Activated T-helper 17 cell treated with anti-CD3 and anti-CD28 coated beads, Interleukin-2, amount 50 U/mL, for 72 hours (primary cell): ENCODE measurements at places on chromosomes 11 and 22.
A peak's percentile ranks its signal among the peaks of the same experiment; 100 is the strongest.

- ATAC-seq, result no peak
Observed at GRCh38 chr11:123179586-123179985, 15.5 kb downstream of the CLMP start.

DNA sequence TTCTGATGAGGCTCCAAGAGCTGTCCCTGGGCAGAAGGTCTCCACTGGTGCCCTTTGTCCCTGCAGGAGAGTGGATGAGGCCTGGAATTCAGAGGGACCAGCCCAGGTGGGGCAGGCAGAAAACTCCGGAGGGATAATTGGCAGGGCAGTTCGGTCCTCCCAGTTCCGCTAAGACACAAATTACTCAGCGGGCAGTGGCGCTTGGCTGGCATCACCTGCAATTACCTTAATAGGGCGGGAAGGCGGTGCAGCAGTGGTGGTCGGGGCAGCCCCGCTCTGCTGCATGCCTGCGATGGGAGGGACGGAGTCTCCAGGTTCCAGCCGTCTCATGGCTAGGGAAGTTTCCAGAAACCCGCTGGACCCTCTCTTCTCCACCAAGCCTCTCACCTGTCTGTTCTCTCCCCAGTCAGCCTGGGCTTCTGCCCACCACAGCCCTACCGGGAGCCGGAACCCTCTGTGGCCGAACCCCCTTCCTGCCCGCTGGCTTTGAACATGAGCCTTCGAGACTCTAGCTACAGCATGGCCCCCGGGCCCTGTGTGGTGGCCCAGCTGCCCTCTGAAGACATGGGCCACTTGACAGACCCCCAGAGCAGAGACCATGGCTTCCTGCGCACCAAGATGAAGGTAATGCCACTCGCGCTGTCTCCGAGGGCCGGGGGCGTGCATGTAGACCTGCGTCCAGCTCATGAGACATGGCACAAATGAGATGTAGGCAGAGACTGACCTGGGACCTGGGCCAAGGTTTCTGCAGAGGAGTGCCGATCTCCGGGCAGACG is 7.0 kb downstream of the OVOL1 start:
- ATAC-seq, result no peak

DNA sequence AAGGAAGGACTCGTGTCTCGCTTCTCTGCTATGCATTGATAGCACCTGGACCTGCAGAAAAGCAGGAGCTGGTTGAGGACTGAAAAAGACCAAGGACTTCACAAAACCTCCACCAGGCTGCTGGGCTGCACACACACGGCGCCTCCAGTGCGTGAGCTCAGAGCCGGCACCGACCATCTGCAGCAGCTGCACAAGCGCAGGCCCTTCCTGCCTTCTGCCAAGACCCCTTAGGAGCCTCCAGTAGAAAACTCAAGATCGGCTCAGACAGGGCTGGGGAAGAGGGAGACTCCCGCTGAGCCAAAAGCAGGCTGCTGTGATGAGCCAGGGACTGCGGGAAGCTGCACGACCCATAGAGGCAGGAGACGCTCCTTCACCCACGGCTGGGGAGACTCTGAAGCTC is 70.9 kb downstream of the PHF21B start:
- no peak for ATAC-seq

GRCh38 chr22:47010211-47010610 is 247.8 kb downstream of the TBC1D22A start:
- ATAC-seq, result no peak

GRCh38 chr11:110645253-110645652 is 67.0 kb downstream of the ARHGAP20 start:
- no peak for ATAC-seq

- no peak for ATAC-seq
Observed at GRCh38 chr11:22878604-22879003, 18.3 kb upstream of the CCDC179 start.

- ATAC-seq, result no peak
Observed at GRCh38 chr11:78323363-78323762, 94.3 kb downstream of the GAB2 start.

DNA sequence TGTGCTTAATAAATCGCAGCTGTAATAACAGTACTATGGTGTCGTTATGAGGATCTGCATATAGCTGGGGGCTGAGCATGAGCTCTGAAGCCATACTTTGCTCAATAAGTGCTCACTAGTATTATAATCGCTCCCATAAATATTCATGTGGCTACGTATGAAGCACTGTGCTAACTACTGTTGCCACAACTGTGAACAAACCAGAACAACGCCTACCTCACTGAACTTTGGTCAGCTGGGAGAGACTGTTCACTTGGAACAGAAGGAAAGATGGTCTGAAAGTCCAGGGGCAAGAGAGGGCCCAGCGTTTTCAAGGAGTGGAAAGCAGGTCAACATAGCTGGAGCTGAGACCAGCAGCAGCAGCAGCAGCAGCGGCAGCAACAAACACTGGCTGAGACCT is 141.6 kb downstream of the EFCAB6 start:
- ATAC-seq, result no peak

GRCh38 chr11:128476049-128476448 is 111.3 kb downstream of the ETS1 start:
- ATAC-seq, result no peak

- peak; percentile 25 for ATAC-seq
Observed at GRCh38 chr11:63920939-63921417, 4.0 kb upstream of the RCOR2 start.

DNA sequence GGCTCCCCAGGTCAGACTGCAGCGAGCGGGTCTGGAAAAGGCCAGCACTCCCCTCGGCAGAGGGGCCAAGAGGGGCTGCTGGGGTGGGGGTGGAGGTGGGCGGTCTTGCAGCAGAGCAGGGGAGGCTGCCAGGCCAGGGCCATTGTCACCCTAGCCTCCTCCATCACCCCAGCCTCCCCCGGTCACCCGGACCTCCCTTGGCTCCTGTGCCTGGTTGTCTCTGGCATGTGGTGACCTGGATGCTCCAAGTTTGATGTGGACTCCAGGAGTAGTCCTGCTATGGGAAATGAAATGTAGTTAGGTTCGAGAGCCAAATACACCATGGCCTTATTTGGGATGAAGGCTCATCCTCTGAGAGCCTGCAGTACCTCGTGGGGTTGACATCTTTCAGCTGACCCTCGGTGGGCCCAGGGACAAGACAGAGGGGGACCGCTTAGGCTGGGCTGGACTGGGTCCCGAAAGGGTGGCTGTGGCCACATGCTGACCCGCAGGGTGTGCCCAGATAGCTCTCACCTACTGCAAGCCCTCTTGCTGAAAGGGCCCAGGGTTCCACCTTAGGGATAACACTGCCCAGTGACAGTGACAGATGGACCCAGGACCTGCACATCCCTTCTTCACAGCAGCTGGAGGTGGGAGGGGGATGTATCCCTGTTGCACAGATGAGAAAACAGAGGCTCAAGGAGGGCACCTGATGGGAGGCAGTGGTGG is 24.1 kb downstream of the MRGPRD start:
- ATAC-seq, result no peak

DNA sequence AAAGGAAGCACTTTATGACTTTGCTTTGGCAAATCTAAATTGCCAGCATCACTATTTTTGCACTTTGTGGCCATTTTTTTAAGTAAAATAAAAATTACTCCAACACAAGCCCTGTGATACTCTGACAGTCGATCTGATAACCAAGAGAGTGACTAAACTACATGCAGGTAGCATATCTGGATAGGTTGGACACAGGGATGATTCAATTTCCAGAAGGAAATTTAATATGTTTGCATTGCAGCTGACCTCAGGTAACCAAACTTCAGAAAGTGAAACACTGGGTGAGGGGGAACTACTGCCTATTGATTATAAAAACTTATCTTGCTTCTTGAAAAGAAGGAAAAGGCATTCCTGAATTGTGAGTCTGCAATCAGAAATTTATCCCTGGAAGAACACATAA is 13.9 kb downstream of the OR5B3 start:
- ATAC-seq, result no peak

- ATAC-seq, result peak; percentile 83
Observed at GRCh38 chr11:57249384-57250319, 12.6 kb upstream of the APLNR start.

GRCh38 chr11:22666688-22667439 is 453 bp downstream of the GAS2 start:
- peak; percentile 29 for ATAC-seq

- ATAC-seq, result no peak
Observed at GRCh38 chr11:91906871-91907624, 317.6 kb upstream of the FAT3 start.

- ATAC-seq, result no peak
Observed at GRCh38 chr22:37290737-37291136, 8.4 kb downstream of the CYTH4 start.

DNA sequence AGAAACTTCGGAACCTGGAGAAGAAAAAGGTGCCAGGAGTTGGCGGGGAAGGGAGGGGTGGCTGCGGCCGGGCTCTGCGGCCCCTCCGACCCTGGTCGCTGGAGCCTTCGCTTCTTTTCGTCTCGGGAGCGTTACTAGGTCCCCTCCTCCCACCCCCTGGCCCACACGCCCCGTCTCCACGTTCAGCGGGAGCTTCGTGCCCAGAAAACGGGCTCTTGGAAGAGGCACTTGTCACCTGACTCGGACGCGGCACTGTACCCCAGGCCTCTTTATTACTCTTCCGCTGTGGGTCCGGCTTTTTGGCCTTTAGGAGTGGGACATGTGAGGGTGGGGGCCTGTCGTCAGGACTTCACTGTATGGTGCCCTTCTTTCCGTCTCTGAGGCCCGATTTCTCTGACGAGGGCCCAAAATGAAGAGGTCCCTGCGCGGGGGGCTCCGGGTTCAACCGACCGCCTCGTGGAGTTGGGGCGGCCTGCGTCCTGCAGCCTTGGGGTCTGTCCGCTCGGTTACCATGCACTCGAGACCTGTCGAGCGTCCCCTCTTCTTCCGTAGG is 1.2 kb downstream of the CAPRIN1 start:
- no peak for ATAC-seq

DNA sequence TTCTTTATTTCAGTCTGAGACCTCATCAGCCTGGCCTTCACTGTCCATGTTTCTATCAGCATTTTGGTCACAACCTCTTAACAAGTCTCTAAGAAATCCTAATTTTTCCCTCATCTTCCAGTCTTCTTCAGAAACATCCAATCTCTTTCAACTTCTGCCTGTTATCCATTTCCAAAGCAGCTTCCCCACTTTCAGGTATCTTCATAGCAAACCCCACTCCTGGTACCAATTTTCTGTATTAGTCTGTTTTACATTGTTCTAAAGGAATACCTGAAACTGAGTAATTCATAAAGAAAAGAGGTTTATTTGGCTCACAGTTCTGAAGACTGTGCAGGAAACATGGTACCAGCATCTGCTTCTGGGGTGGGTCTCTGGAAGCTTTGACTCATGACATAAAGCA is 8.1 kb upstream of the OR6X1 start:
- no peak for ATAC-seq

GRCh38 chr11:123977731-123978347 is at the start of gene OR10S1:
Gene OR10S1 (minus strand): TSS chr11:123977781. CDS start chr11:123977664, 117 bp downstream.
- ATAC-seq, result no peak

- no peak for ATAC-seq
Observed at GRCh38 chr22:46079093-46079860, 71.0 kb upstream of the PPARA start.

GRCh38 chr11:126973051-126973450 is 27.5 kb downstream of the KIRREL3 start:
- ATAC-seq, result no peak

DNA sequence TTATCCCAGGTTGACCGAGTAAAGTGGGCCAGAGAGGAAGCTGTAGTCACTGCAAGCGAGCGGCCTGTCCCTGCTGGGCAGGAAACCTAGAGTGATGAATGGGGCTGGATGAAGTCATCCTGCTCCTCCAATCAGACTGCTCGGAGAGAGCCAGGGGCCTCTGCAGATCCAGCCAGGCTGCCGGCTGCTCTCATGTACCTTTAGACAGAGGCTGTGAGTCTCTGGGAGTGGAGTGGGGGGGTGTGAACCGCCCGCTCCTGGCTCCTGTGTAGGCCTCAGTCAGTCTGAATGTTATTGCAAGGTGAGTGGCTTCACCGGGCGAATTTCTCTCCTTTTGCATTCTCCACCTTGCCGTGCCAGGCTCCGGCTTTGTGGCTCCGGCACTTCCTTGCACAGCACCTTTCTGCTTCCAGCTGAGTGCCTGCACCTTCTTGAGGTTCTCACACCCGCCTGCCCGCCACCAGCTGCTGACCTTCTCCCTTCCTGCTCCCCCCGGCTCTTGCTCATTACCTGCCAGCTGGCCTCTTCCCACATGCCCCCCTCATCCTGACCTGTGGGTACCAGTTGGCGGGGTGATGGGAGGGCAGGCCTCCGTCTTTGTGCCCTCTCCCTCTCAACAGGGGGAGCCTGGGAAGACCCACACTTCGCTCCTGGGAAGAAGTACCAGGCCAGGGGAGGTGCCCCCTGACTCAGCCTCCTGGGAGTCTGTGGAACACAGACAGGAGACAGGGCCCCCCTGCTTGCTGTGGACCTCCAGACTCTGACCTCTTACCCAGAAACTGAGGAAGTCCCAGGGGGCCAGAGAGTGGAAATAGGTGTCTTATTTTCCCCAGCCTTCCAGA is 79.9 kb downstream of the GRAMD1B start:
- no peak for ATAC-seq

DNA sequence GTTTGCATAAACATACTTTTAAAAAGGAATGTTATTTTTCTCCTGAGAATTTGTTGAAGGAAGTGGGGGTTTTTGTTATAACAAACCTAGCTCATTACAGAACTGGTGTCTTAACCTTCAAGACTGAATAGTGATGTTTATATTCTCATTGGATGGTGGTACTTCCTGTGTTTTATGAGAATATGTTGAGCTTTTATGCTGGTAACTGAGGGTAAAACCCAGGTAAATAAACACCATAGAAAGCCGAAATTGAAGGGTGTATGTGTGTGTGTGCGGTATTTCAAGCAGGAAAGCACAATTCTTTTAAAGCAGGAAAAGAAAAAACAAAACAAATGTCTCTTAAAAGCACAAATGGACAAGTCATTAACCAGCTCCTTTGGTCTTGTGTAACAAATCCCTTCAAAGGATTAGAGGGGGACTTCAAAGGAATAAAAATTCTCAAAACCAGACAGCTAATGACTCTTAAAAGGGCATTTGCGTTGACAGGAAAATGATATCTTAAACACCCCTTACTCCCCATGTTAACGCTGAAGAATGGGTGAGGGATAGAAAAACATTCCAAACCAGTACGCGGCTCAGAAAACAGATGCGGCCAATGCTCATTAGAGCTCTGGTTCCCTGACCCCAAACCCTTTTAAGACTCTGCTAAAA is 23.8 kb downstream of the LMO2 start:
- no peak for ATAC-seq

- no peak for ATAC-seq
Observed at GRCh38 chr22:35620624-35621251, 3.6 kb upstream of the MB start.

- ATAC-seq, result no peak
Observed at GRCh38 chr22:43946384-43946667, 8.9 kb upstream of the SAMM50 start.
